A549 treated with Mapracorat at 1 μM for 4 hours (cell line): ENCODE measurements at places on chromosomes 16 and 17. TPM values are rescaled to one million over a fixed set of nuclear protein-coding genes. Genes with fewer than 3 reads are reported as not detected.

FBXO39 gene
- not detected in 5 replicates for total RNA-seq

LITAFD gene
- total RNA-seq = not detected in 5 replicates

CCL16 gene
- not detected in 5 replicates for total RNA-seq

TK1 gene
- total RNA-seq = 219 to 248 TPM (median 237 TPM) in 5 replicates

CD79B gene
- total RNA-seq = 0.16 TPM in 1 of 5 replicates, not detected in the others

KIF2B gene
- not detected in 5 replicates for total RNA-seq
